ENCODE measurements at places on chromosomes 6 and 20. TPM values are rescaled to one million over a fixed set of nuclear protein-coding genes. Genes with fewer than 3 reads are reported as not detected.
A peak's percentile ranks its signal among the peaks of the same experiment; 100 is the strongest.

The FAM83C gene
- 0.07 TPM for total RNA-seq

DNA sequence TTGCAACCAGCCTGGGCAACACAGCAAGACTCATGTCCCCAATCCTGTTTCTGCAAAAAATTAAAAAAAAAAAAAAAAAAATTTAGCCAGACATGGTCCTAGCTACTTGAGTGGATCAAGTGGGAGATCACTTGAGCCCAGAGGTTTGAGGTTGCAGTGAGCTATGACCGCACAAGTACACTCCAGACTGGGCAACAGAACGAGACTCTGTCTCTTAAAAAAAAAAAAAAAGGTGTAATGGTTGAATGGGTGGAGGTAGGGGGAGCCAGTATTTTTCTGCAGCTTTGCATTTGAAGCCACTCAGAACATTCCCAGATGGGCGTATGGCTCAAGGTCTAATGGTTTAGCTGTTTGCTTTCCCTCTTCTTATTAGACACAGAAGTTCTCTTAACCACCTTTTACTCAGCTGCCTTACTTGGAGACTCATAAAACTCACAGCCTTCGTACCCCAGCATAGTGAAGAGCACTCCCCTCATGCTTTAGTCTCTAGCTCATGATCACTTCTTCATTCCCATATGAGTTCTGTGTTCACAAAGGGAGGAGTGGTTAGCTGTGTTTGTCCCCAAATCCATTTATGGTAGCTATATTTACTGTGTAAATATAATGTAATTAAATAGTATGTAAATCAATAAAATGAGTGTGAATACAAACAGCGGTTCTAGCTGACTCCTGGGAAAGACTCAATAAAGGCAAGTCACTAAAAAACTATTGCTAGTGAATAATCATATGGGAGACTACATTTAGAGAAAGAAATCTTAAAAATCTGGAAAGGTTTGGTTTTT is 9.0 kb downstream of the FKBP1A start:
- H3K4me3 ChIP-seq = no peak overlapping the region
- DNase-seq = no peak
- peaks cover 72% of the 10 kb centered on the region for H3K4me1 ChIP-seq
- no peak overlapping the region for H3K27ac ChIP-seq
- peaks cover 16% of the 10 kb centered on the region for H3K36me3 ChIP-seq

DNA sequence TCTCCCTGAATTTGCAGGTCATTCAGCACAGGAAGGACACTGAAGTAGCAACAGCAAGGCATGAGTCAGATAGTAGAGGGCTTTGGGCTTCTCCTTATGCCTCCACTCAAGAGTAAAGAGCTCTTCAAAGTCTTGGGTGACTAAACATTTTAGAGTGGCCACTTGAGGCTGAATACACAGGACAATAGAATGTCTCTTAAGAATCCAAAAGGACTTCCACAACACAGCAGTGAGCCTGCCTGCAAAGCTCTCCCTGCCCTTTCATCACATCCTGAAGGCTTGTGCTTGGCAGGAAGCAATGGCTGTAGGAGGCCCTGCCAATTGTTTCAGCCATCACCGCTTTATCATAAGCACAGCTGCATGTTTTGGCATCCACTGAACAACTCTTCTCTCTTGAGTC is 36.8 kb downstream of the FOXQ1 start:
- H3K36me3 ChIP-seq = no peaks in the 10 kb centered on the region
- no peak for DNase-seq
- H3K4me3 ChIP-seq = no peak overlapping the region
- no peaks in the 10 kb centered on the region for H3K4me1 ChIP-seq
- H3K27ac ChIP-seq = no peak overlapping the region

The TCF15 gene
- not detected for total RNA-seq

The NFYA gene
- 52.0 TPM for total RNA-seq

DNA sequence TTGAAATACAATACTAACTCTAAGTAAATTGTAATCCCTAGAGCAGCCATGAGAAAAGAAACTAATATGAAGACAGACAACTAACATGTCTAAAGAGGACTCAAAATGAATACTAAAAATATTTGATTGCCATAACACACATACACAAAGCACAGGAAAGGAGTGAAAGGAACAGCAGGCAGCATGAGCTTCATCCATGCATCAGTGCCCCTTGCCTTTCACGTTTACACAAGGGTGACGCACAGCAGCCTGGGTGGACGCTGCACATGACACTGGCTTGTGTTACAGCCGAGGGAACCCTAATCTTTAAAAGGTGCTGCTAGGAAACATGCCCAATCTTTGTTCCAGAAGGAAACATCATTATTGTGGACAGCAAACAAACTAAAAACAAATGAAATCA is 123.5 kb downstream of the MAN1A1 start:
- DNase-seq = no peak
- H3K27me3 ChIP-seq = no peaks in the 10 kb centered on the region
- no peak overlapping the region for H3K27ac ChIP-seq
- peaks cover 45% of the 10 kb centered on the region for H3K36me3 ChIP-seq

- peaks cover 73% of the 10 kb centered on the region for H3K4me1 ChIP-seq
- H3K27me3 ChIP-seq = peaks cover 9% of the 10 kb centered on the region
- H3K4me3 ChIP-seq = peak overlapping the region; percentile 88
Observed at GRCh38 chr20:62406635-62407176, 379 bp downstream of the CABLES2 start.

The HLA-F gene
- total RNA-seq = 3.5 TPM

The OOEP gene
- not detected for total RNA-seq

DNA sequence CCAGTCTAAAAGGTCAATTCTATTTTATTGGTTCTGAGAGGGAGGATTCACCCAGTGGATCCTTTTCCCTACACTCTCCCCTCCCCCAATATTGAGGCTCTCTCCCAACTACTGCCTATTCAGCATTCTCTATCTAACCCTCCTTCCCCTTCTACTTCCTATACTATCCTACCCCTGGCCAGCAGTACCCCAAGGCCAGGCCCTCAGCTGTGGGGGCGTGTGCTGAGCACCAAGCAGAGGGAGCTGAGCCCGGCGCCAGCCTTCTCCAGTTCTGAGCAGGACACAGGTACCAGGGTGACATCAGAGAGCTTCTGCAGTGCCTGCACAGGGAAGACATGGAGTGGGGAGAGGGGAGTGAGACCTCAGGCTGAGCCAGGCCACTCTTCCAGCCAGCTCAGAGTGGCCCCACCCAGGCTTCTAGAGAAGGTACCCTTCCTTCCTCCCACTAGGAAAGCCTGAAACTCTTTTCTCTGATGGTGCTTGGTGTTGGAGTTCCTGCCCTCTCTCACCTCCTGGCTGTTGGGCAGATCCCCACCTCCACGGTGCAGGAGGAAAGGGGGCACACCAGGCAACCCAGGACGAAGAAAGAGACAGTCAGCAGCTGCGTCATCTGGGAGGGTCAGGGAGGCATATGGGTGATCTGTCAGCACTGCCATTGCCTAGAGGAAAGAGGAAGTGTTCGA is 1.9 kb downstream of the DDAH2 start:
- no peak overlapping the region for H3K27ac ChIP-seq
- H3K4me3 ChIP-seq = no peak overlapping the region
- peaks cover 18% of the 10 kb centered on the region for H3K36me3 ChIP-seq
- no peaks in the 10 kb centered on the region for H3K27me3 ChIP-seq
- DNase-seq = no peak

DNA sequence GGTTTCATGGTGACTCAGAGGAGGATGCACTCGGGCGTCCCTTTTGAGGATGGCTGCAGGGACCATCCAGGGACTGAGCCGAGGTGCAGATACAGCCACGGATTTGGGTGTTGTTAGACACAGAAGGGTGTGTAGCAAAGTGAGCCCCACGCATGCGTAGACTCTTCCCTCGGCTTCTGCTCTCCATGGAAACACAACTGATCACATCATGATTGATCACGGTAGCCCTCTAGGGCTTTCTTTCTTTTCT is 606 bp upstream of the ULBP1 start:
- no peaks in the 10 kb centered on the region for H3K36me3 ChIP-seq
- H3K4me1 ChIP-seq = peaks cover 4% of the 10 kb centered on the region
- H3K27me3 ChIP-seq = peaks cover 5% of the 10 kb centered on the region
- H3K27ac ChIP-seq = no peak overlapping the region

The PARD6B gene
- 26.6 TPM for total RNA-seq

- peaks cover 44% of the 10 kb centered on the region for H3K4me1 ChIP-seq
- no peak overlapping the region for H3K4me3 ChIP-seq
- no peaks in the 10 kb centered on the region for H3K27me3 ChIP-seq
- H3K36me3 ChIP-seq = no peaks in the 10 kb centered on the region
- DNase-seq = no peak
- no peak overlapping the region for H3K27ac ChIP-seq
Observed at GRCh38 chr20:50713657-50714101, 17.7 kb upstream of the PARD6B start.

The BEND6 gene
- 0.20 TPM for total RNA-seq

- DNase-seq = no peak
- no peaks in the 10 kb centered on the region for H3K27me3 ChIP-seq
- no peak overlapping the region for H3K4me3 ChIP-seq
- no peaks in the 10 kb centered on the region for H3K4me1 ChIP-seq
Observed at GRCh38 chr6:88728756-88729155, 234.7 kb downstream of the RNGTT start.

The XPO5 gene
- total RNA-seq = 71.3 TPM

The PDCD2 gene
- 133 TPM for total RNA-seq

DNA sequence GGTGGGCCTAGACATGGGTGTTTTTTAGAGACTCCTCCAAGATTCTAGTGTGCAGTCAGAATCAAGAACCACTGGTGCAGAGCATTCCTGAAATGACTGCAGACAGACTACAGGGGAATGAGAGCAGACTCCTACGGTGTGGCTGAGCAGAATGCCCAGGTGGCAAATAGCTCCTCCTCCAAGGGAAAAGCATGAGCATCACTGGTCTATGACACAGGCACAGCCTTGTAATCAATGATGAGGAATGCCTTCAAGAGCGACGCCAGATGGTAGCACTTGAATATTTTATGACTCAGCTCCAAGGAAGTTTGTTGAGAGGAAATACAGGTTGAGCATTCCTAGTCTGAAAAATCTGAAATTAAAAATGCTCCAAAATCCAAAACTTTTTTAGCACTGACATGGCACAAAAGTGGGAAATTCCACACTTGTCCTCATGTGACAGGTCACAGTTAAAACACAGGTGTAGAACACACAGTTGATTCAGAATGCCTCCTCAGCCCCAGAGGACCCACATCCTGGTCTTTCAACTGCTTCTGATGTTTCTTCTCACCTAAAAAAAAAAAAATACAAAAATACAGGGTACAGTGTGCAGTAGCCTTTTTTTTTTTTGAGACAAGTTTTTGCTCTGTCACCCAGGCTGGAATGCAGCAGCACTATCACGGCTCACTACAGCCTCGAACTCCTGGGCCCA is 10.6 kb upstream of the FAM8A1 start:
- H3K27ac ChIP-seq = no peak overlapping the region
- H3K27me3 ChIP-seq = no peaks in the 10 kb centered on the region
- peaks cover 34% of the 10 kb centered on the region for H3K4me1 ChIP-seq
- peak; percentile 24 for DNase-seq
- H3K4me3 ChIP-seq = no peak overlapping the region

The KCNK15 gene
- not detected for total RNA-seq

GRCh38 chr6:41654151-41654697 is 16.0 kb downstream of the MDFI start:
- no peaks in the 10 kb centered on the region for H3K36me3 ChIP-seq
- H3K4me1 ChIP-seq = peaks cover 24% of the 10 kb centered on the region
- H3K4me3 ChIP-seq = no peak overlapping the region
- H3K27me3 ChIP-seq = peaks cover 2% of the 10 kb centered on the region
- no peak overlapping the region for H3K27ac ChIP-seq
- no peak for DNase-seq

DNA sequence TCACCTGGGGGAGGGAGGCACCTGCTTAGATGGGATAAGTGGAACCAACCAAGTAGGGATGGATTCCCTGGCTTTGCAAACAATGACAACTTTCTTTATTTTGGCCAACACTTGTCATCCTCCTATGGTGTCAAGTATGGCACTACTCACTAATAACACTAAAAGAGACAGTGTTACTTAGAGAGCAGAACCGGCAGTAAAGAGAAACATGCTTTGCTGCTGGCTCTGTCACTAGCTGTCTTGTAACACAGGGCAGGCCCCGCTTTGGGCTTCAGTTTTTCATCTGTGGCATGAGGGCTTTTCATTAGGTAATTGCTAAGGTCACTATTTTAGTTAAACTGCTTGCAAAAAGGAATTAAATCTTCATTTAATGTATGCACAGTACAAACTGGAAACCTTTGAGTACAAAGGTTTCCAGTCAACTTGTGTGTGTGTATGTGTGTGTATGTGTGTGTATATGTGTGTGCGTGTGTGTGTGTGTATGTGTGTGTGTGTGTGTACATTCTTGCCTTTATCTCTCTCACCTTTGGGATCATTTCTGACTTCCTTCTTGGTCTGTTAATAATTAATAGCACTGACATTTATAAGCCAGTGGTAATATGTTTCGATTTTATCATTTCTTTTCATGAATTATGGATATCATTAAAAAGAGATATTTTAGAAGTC is 64.7 kb downstream of the BTBD3 start:
- no peaks in the 10 kb centered on the region for H3K36me3 ChIP-seq
- H3K4me1 ChIP-seq = peaks cover 18% of the 10 kb centered on the region
- H3K4me3 ChIP-seq = peak overlapping the region; percentile 31

DNA sequence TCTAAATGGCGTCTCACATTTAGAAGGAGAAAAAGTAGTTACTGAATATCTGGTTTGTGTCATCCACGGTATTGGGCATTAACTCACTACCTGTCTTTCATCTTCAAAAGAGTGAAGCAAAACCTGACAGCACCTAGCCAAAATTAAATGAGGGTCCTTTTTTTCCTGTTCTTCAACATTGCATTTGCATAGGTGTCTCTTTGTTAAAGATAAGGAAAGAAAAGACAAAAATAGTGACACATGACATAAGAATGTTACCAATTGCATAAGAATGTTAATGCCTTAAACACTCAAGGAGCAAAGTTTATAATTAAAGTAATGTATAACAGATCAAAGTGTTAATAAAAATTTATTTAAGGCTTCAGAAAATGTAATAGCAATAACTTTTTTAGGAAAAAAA is 61.4 kb upstream of the MANEA start:
- H3K36me3 ChIP-seq = no peaks in the 10 kb centered on the region
- no peak overlapping the region for H3K4me3 ChIP-seq
- no peaks in the 10 kb centered on the region for H3K4me1 ChIP-seq
- no peak for DNase-seq

- H3K27ac ChIP-seq = no peak overlapping the region
- peaks cover 81% of the 10 kb centered on the region for H3K4me1 ChIP-seq
- no peaks in the 10 kb centered on the region for H3K36me3 ChIP-seq
- no peak for DNase-seq
- H3K27me3 ChIP-seq = no peaks in the 10 kb centered on the region
Observed at GRCh38 chr6:125948455-125948854, 8.1 kb upstream of the HINT3 start.

The OLIG3 gene
- not detected for total RNA-seq

- peaks cover 9% of the 10 kb centered on the region for H3K4me1 ChIP-seq
- H3K4me3 ChIP-seq = no peak overlapping the region
- no peaks in the 10 kb centered on the region for H3K27me3 ChIP-seq
- no peak for DNase-seq
- H3K36me3 ChIP-seq = no peaks in the 10 kb centered on the region
- no peak overlapping the region for H3K27ac ChIP-seq
Observed at GRCh38 chr20:59120919-59121318, 42.7 kb upstream of the ZNF831 start.

GRCh38 chr6:90269334-90269733 is 27.3 kb downstream of the BACH2 start:
- no peak overlapping the region for H3K27ac ChIP-seq
- no peaks in the 10 kb centered on the region for H3K4me1 ChIP-seq
- no peak for DNase-seq
